LoVo (cell line): ENCODE measurements at places on chromosomes 12 and 14.

- peak; percentile 64 for DNase-seq
These were observed 60.7 kb downstream of the PLEKHG3 start for GRCh38 chr14:64764641-64765520.

DNA sequence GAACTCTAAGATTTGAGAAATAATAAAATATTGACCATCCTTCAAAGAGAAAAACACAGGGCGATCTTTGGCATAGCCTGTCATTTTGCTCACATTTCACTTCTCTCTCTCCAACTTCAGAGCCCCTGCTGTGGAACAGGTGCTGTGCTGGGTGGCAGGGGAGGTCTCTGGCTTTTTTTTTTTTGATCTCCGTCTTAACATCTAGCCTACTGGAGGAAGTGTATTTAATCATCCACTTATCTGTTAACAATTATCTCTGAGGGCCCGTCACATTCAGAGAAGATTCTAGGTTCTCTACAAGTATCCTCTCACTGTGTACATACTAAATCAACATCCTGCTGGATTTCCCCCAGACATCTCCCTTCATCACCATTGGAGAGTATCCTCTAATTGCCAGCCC lies 34.1 kb downstream of the CHST11 start:
- no peak for DNase-seq

- no peak for DNase-seq
These were observed 5.3 kb downstream of the TRMT5 start for GRCh38 chr14:60975551-60975950.

GRCh38 chr14:26730929-26731618 lies 133.2 kb upstream of the NOVA1 start:
- DNase-seq, result no peak

- peak; percentile 66 for DNase-seq
These were observed at the start of gene PTPN21 for GRCh38 chr14:88554457-88555286. Gene PTPN21 (minus strand): TSS chr14:88555007. CDS start chr14:88550417, 4,590 bp downstream.

GRCh38 chr12:13038491-13039161 lies 5.6 kb upstream of the FAM234B start:
- no peak for DNase-seq

DNA sequence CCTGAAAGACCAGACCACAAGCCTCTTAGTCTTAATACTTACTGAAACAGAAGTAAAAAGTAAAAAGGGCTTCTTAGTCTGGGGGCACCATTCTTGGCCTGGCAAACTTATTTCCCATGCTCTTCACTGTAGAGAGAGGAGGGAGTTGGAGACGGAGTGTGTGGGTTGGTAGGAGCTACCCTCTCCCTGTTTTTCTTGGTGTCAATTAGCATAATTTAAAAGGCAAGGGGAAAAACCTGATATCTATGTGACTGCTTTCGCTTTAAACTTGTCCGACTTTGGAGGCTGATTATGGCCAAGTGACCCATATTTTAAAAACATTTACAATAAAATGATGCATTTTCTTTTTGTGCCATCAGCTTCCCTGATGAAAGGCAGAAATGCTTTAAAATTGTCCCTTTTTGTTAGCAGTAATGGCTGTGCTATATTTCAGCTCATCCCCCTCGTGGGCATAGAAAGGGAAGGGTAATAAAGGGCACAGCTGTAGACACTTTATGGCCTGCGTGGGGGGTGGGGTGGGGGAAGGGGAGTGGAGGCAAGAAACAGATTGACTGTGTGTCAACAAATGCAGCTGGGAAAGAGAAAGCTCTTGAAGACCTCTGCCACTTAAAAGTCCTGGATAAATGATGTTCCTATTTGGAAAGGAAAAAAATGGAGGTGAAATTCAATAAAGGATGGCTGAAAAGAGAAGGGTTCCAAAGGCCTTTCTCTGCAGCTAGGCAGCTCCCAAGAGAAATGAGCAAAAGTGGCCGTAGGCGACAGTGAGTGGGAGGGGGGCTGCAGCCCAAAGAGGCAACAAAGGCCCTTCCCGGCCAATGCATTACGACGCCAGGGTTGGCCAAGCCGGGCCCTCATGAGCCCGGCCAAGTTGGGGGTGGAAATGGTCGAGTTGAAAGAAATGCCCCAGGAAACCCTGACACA lies 57.5 kb upstream of the TMEM263 start:
- DNase-seq, result no peak
